ENCODE measurements at places on chromosomes 5 and 9. TPM values are rescaled to one million over a fixed set of nuclear protein-coding genes. Genes with fewer than 3 reads are reported as not detected.

The SELENOP gene
- total RNA-seq, result 51.7 TPM

The MSH3 gene
- 37.6 TPM for total RNA-seq

The UBE2QL1 gene
- total RNA-seq, result 22.8 TPM

The BOD1 gene
- 46.8 TPM for total RNA-seq

The TEX48 gene
- not detected for total RNA-seq

Measured in diencephalon (tissue), 1 donor.